ENCODE measurements at places on chromosomes 16 and 17.

DNA sequence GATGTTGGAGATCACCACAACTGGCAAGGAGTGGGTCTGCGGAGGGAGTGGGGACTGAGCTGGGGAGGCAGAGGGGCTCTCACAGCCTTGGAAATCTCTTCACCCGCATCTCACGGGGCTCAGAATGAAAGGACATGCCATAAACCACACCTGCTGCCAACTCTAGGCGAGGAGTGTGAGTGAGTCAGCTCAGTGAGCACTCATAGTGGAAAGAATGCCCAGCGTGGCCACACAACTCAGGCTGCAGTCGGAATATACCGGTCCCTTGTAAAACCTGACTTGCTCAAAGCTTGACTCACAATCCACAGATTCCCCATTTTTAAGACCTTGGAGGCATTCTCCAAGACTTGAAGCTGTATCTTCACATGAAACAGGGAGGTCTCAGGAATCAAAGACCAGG lies 36.7 kb downstream of the STAT5A start:
- DNase-seq: no peak

- DNase-seq: no peak
Measured at GRCh38 chr17:63075969-63076368, 109.9 kb downstream of the TANC2 start.

GRCh38 chr17:34757106-34757505 lies 177.7 kb downstream of the TMEM132E start:
- DNase-seq: no peak

DNA sequence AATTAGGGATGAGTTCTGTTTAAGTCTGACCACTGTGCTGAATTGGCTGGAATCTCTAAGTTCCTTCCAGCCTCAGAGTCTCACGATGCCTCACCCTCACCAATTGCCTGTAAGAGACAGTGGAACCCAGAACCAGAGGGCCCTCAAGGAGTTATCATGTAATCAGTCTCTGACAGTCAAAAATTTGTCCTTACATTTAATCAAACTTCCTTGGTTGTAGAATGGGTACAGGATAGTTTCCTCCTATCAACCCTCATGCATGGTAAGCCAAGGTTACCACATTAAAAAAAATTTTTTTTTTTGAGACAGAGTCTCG lies 83.2 kb downstream of the CDK5R1 start:
- no peak for DNase-seq

- DNase-seq: no peak
Measured at GRCh38 chr16:12685806-12686205, 117.9 kb downstream of the CPPED1 start.

DNA sequence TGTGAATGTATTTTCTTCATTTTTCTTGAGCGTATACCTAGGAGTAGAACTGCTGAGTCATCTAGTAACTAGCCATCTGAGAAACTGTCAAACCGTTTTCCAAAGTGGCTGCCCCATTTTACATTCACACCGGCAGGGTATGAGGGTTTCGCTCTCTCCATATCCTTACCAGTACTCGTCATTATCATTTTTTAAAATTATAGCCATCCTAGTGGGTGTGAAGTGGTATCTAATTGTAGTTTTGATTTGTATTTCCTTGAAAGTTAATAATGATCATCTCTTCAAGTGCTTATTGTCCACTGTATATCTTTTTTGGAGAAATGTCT lies 6.0 kb downstream of the RNF157 start:
- no peak for DNase-seq

DNA sequence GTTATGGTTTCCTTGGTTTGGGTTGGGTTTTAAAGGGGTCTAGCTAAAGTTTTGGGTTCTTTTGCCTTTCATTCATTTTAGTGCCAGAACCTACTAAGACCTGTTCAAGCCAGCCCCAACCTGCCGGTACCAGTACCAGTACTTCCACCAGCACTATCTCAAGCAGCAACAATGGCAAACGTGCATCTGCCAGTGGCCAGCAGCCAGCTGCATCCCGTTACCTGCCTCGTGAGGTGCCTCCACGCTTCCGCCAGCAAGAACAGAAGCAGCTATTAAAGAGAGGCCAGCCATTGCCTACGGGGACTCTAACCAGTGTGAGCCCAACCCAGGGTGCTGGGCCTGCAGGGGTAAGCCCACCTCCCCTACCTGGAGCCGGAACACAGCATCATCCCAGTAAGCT lies 72.9 kb downstream of the TNRC6C start:
- DNase-seq: no peak

- peak; percentile 72 for DNase-seq
Measured at GRCh38 chr17:59641799-59642484, 22.2 kb downstream of the CLTC start.

- no peak for DNase-seq
Measured at GRCh38 chr17:40433551-40434415, 9.5 kb upstream of the IGFBP4 start.

DNA sequence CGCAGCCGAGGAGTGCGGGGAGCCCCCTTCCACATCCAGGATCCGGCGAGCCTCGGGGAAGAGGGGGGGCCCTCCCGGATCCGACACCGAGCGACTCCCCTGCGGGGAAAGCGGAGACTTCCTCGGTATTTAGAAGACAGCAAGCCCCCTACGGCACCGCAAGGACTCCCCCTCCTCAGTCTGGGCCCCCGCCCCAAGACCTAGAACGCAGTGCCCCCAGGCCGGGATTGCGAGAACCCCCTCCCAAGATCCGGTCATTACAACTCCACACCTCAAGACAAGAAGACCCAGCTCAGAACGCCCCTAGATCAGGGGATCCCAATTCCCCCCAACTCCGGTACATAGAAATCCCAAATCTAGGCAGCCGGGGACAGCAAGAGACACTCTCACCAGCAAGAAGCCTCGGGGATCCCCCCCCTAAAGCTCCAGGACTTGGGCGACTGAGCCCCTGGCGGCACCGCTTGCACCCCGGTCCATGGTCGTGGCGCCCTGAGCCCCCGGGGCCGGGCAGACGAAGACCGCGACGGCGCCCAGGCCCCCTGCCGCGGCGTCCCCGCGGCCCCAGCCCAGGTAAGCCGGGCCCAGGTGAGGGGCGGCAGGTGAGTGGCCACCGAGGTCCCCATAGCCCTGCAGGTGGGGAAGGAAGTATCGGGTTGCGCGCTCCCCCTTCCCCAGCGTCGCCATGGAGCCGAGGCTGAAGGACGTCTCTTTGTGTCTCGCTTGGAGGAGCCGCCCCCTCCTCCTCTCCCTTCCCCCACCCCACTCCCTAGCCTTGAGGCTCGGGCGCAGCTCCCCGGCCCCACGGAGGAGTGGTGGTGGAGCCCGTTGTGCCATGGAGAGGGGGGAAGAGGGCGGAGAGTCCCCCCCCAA lies 641 bp downstream of the SBK1 start:
- DNase-seq: peak; percentile 15

GRCh38 chr16:57148481-57148880 lies 37.4 kb downstream of the PSME3IP1 start:
- no peak for DNase-seq

GRCh38 chr16:3490911-3491629 lies 4.2 kb downstream of the C16orf90 start:
- DNase-seq: no peak

DNA sequence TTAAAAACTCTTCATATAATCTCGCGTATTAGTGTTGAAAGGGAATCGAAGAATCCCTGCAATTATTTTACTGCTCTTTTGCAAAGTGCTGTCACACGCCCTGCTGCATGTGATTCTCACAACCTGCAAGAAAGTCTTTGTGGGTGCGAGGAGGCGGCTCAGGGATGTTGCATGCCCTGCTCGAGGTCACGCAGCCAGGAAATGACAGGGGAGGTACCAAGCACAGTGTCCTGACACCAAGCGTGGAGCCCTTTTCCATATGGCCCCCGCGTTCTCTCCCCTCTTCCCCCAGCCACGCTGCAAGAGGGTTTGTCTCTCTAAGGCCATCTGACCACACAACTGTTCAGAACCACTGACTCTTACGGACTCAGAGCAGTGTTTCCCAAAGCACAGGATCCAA lies 37.6 kb downstream of the OR3A1 start:
- DNase-seq: no peak

GRCh38 chr17:63833026-63833740 lies 5.7 kb upstream of the FTSJ3 start:
- DNase-seq: no peak

DNA sequence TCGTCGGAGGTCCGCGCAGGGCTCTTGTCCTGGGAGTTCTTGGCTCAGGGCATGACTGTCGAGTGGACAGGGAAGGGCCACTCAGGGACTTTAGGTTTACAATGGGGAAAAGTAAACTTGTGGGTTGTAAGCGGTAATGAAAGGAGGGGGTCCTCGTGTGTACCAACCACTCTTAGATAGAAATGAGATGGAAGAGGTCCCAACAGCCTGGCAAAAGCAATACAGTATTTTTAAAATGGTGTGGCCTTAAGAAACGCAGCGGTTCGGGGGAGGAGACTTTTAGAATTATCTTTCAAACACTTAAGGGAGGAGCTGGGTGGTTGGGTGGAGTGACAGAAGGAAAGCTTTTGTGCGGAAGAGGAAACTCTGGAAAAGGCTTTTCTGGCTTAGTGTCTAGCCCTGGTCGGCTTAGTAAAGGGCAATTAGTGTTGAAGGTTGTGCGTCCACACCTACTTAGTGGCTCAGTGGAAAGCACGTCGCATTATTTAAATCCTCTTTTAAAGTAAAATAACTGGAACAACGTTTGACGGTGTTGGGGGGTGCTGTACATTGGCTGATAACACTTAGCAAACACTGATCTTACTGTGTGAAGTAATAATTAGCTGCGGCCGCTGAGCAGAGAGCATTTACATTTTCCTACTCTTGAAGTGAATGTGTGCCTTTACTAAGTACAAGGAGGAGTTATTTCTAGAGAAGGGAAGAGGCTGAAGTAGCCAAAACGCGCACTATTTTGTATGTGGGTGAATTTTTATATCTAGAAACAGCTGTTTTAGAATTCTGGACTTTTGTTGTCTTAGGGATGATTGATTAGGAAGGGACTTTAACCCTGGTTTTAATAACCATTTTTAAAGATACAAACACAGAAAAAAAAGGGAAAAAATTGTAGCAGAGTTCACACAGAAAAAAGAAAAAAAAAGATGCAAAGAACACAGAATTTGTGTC lies 1.0 kb downstream of the WSB1 start:
- DNase-seq: peak; percentile 36

GRCh38 chr16:11100239-11100750 lies 155.7 kb downstream of the SOCS1 start:
- DNase-seq: no peak

DNA sequence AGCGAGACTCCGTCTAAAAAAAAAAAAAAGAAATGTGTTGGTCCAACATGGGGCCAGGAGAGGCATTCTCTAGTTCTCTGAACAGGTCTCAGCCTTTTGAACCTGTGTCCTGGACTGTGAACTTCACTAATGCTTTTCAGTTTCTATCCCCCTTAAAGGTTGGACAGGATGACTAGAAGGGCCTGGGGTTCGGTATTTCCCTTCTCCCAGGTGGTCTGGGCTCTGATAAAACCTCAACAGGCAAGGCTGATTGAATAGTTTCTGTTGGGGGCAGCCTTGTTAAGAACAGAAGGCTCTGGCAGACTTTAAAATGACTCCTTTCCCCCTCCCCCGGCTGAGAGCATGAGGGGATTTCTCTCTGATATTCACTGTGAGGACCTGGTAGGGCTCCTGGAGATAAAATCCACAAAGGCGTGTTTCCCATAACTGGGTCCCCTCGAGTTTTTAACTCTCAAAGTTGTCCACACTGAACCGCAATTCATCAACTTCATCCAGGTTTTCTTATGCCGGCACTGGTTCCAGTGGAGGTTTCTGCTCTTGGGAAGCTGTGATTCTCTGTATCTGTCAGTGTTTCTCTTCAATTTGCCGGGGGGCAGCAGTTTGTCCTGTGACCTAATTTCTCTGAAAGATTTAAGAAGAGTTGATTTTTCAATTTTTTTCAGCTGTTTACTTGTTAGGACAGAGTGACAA lies 91.3 kb downstream of the METRNL start:
- DNase-seq: no peak

DNA sequence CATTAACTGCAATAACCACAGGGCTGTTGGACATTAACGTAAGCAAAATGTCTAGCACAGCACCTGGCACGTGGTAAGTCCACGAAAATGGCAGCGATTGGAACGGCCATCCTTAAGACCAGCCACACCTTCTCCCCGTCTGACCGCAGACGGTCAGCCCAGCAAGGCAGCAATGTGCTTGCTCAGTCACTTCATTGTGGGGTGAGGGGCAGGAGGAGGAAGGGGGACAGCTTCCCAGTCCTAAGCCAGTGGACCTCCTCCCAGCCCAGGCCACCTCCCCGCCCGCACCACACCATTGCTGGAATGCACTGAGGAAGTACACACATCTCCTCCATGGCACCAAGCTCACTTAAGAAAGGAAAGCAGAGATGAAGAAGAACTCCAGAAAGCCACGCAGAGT lies 8.6 kb upstream of the MYLK3 start:
- no peak for DNase-seq

Measured in naive B cell (primary cell).